ENCODE measurements at places on chromosomes 4 and X.

DNA sequence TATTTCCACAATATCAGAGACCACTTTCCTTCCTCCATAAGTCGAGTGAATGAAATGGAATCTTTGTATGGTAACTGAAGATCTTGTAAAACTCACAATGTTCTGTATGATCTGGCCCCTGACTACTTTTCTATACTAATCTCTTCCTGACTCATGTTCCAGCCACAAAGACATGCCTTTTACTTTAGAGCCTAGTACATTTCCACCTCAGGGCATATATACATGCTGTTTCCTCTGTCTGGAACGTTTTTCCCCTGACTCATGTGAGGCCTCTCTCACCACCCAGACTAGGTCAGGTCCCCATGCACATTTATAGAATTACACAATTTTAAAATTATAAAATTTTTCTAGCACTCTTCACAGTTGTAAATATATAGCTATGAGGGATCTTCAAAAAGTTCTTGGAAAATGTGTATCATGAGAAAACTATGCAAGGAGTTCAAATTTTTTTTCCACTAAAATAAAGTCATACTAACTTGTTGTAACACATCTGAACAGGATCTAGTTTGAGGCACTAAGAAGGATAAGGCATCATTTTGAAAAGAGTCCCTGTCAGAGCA lies 208.8 kb downstream of the SH2D1A start:
- no peak for DNase-seq

DNA sequence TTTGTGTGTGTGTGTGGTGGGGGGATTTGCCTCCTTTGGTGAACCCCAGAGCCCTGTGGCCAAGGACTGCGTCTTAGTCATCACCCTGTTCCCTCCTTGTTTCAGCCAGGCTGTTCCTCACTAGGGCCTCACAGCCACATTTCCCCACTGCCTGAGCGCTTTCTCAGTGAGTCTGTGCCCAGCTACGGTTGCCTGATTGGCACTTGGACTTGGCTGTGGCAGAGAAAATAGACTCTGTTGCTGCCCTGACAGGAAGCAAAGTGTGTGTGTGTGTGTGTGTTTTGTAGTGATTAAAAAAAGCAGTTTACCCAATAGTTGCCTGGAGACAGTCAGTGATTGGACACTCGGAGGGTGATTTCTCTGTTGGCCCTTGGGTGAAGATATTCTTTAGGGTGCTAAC lies 113.0 kb downstream of the UCHL1 start:
- DNase-seq = no peak

- DNase-seq = no peak
Measured at GRCh38 chr4:10183462-10183861, 66.9 kb upstream of the WDR1 start.

GRCh38 chrX:53458082-53458481 lies 23.9 kb upstream of the HSD17B10 start:
- no peak for DNase-seq

DNA sequence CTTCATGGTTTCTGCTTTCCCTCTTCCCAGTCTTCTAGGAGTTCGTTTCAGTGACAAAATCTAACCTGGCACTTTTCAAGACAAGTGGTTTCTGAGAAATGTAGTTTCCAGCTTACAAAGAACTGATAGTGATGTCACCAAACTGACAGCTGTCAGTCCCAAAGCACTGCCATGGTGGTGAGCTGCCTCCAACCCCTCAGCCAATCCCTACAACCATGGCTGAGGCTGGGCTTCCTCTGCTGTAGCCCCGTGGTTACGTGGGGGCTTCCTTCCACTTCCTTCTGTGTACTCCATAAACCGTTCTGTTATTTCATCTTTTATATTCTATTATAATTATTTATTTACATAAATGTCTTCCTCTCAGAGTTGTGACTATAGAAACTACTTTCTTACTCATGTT lies 198.6 kb upstream of the AGA start:
- DNase-seq = no peak

DNA sequence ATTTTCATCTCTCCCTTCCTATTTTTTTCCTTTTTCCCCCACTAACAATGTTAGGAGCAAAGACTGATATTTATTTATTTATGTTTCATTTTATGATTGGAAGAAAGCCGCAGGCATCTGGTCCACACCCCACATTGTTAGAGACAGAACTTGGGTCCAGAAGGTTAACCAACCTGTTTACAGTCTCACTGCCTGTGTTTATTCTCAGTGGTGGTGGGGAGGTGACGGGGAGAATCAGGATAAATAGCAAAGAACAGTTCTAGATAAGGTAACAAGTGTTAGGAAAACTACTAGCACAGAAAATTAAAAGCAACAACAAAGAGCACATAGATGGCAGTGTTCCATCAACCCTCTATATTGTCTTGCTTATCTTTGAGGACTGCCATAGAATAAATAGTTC lies 301.7 kb upstream of the DIPK2B start:
- no peak for DNase-seq

DNA sequence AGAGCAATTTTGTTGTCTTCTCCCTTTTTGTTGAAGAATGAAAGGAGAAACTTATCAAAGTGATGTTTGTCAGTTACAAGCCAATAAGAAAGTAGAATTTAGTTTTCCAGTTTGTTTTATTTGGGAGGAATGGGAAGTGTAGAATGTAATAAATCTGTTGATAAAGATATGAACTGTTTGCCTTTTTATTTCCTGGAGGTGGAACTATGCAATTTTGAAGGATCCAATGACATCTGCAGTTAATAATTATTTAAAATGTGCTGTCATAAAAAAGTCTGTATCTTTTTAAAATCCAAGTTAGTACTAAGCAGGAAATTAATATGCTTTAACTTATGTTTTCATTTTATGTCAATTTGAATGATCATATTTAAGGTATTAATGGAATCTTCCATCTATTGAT lies 44.9 kb downstream of the PF4 start:
- DNase-seq = no peak

DNA sequence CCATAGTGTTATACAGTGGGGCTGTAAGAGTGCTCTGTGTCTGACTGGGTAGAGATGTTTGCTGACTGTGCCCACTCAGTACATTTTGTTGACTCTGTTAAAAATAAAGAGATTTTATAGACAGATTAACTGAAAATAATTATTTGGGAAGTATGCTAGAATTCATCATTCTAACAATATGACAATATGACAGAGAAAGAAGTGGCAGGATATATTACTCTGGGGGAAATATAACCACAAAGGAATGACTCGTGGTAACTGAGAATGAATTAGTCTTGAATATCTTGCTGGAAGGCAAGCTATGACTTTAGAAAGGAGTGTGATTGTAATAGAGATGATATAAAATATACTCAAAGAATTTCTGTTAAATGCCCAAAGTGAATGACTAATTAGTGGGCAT lies 46.8 kb downstream of the TMEM165 start:
- DNase-seq = no peak

DNA sequence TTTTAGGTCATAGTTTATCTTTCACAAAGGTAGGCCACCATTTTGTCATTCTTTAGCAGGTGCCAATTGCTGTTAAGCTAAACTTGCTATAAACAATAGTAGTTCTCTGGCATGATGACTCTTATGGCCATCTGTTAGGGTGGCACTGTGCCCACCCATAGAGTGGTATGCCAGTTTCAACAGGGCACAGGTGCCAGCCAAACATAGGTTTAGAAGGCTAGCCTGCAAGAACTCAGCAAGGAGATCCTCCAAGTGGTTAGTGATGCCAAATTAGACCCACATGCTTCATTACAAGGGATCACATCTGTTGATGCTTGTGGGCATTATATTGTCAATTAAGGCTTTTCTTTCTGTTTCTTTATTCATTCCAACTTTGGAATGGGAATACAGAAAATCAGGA lies 204.5 kb downstream of the FMR1NB start:
- no peak for DNase-seq

GRCh38 chrX:10901290-10901633 lies 209.9 kb upstream of the HCCS start:
- DNase-seq = no peak

DNA sequence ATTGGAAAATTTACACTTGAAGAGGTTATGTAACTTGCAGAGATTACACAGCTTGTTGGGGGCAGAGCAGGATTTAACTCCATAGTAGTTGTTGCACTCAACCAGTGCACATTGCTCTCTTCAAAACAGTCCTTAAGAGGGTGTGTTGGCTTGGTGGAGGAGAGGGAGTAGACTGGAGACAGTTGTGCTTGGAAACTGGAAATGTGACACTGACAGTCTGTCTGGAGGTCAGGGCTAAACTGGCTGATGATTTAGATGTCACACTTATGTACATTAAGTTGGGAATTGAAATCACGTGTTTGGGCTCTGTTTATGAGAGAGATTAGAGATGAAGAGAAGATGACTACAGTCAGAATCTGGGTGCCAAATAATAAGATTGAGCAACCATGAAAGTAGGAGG lies 32.9 kb downstream of the CCSER1 start:
- DNase-seq = no peak

GRCh38 chrX:68499543-68500504 lies 973 bp downstream of the YIPF6 start:
- no peak for DNase-seq

- no peak for DNase-seq
Measured at GRCh38 chr4:52752936-52753335, 1.7 kb upstream of the ERVMER34-1 start.

GRCh38 chr4:34363842-34364241 lies 1880.5 kb downstream of the ARAP2 start:
- DNase-seq = no peak

DNA sequence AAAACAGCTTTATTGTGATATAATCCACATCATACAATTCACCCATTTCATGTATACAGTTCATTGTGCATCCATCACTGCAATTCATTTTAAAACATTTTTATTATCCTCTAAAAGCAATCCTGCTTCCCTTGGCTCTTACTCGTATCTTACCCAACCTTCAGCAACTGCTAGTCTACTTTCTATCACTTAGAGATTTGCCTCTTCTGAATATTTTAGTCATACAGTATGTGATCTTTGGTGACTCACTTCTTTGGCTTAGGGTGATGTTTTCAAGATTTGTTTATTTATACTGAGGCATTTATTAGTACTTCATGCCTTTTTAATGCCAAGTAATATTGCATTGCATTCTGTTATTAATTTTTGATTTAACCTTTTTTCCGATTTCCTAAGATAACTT lies 15.0 kb upstream of the MSMO1 start:
- no peak for DNase-seq

GRCh38 chr4:95288552-95288951 lies 260.2 kb downstream of the UNC5C start:
- no peak for DNase-seq

DNA sequence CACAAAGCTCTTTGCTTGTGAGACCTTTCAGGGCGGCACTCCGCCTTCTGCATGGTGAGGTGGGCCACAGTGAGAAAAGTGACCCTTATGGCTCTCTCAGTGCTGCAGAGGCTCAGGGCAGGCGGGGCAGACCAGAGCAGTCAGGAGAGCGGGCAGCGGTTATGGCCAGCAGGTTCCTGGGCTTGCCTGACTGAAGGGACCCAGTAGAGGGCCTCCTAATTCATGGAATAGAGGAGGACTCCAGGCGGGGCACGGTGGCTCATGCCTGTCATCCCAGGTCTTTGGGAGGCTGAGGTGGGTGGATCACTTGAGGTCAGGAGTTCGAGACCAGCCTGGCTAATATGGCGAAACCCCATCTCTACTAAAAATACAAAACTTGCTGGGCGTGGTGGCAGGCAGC lies 91.4 kb downstream of the CLNK start:
- DNase-seq = no peak

DNA sequence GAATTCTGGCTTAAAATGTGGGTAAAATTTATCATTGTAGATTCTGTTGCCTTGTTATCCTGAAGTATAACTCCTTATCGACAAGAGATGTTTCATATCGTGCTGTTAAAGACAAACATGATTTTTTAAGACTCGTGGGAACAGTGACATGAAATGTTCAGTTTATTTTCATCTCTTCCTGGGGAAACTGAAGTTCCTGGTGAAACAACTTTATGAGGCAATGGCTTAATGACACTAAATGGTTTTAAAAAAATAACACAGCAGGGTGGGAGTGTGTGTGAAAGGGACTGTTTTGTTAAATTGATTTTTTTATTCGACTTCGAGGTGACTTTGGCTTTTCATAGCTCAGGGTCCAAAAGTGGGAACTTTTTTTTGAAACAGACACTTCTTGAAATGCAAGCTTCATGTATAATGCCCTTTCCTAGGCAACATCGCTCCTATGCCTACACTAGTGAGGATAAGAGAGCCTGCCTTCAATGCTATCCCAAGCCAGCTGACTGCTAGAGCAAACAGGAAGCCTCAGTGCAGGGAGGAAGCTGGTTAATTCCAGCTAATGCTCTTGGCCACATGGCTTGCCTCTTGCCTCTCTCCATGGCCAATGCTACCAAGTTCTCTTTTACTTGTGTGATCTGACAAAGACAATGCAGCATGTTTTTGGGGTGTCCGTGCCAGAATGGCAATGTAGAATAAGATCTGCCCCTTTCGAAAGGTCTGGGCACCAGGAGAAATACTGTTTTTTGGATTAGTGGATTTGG lies 80.9 kb upstream of the PLAC1 start:
- DNase-seq = no peak

DNA sequence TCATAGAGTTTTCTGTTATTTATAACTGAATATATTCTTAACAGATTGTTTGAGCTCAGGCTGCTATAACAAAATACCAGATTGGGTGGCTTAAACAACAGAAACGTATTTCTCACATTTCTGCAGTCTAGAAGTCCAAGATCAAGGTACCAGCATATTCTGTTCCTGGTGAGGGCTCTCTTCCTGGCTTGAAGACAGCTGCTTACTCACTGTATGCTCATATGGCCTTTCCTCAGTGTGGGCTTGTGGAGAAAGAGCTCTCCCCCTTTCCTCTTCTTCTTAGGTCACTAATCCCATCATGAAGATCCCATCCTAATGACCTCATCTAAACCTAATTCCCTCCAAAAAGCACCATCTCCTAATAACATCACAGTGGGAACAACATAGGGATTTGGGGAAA lies 117.8 kb downstream of the RASGEF1B start:
- no peak for DNase-seq

- DNase-seq = no peak
Measured at GRCh38 chr4:32841217-32841616, 2121.0 kb downstream of the PCDH7 start.

DNA sequence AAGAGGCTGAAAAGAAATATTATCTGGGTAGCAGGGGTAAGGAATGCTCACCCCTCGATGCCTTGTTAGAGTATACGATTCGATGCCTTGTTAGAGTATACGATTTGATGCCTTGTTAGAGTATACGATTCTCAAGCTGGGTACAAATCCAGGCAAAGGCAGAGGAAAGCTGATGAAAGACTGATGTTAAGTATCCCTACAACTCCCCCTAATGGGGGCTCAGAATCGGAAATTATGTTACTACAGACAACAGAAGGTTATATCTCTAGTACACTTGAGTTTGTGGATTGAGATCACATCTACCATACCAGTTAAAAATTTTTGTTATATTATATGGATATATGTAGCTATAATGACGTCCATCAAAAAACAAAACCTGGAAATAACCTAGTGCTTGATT lies 4.8 kb downstream of the LRRC66 start:
- DNase-seq = no peak

DNA sequence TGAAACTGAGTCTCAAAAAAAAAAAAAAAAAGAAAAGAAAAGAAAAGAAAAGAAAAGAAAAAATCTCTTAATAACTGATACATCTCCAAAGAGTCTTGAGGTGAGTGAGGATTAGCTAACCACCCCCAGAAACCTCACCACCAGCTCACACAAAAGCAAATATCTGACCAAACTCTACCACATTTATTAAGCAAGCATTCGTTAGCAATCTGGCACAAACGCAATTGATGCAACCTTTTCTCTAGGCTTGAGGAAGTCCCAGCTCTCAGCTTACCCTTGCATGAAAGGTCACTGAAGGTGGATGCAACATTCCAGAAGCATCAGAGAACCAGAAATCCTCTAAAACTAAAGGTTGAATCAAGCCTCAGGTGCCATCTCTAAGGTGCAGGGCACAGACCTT lies 231.9 kb upstream of the BCOR start:
- DNase-seq = no peak

All from CD4-positive, alpha-beta T cell treated with Interleukin-17A for 1 hour (primary cell).